ENCODE measurements at places on chromosomes 4 and X. TPM values are rescaled to one million over a fixed set of nuclear protein-coding genes. Genes with fewer than 3 reads are reported as not detected.

GRCh38 chr4:36292556-36293188 lies 11.3 kb downstream of the DTHD1 start:
- no peak for DNase-seq
- no peak overlapping the region for H3K27ac ChIP-seq
- no peaks in the 10 kb centered on the region for H3K27me3 ChIP-seq
- H3K4me1 ChIP-seq, result peaks cover 4% of the 10 kb centered on the region
- H3K36me3 ChIP-seq, result no peaks in the 10 kb centered on the region

DNA sequence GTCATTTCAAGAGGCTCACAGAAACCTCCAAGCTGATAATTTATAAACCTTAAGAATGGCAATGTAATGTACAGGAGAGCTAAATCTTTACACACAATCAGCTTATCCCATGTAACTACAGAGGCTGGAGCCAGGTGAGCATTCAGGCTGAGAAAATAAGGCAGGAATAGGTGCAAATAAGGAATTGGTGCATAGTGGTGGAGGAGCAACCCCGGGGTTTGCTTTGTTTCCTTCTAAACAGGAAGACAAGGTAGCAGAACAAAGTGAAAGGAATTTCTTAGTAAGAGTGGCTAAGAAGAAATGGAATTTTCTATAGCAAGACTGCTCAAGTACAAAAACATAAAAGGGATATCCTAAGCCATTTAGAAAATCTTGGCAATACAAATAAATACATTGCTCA lies 82.4 kb downstream of the NR3C2 start:
- DNase-seq, result no peak
- no peak overlapping the region for H3K4me3 ChIP-seq
- H3K4me1 ChIP-seq, result peaks cover 13% of the 10 kb centered on the region

DNA sequence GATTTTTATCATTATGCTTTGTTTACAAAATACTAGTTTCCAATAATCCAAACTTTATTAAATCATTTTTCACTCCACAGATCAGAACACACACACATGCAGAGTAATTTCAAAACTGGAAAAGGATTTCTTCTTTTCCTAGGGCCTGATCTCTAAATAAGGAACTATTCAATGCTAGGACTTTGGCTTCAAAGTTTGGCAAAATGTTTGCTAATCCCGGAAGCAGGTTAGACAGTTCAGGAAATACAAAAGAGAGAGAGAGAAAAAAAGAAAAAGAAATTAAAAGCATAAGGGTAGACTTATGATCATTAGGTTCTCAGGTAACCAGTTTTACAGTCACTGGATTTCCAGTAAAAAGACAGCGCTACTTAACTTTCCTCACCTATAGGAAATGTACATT lies 211.0 kb downstream of the DCLK2 start:
- no peaks in the 10 kb centered on the region for H3K36me3 ChIP-seq
- H3K27me3 ChIP-seq, result no peaks in the 10 kb centered on the region
- H3K4me1 ChIP-seq, result no peaks in the 10 kb centered on the region
- H3K4me3 ChIP-seq, result no peak overlapping the region
- no peak overlapping the region for H3K27ac ChIP-seq

Gene PFKFB1
- total RNA-seq, result 0.28 TPM

Gene GUCY2F
- 0.09 TPM for total RNA-seq

- H3K4me3 ChIP-seq, result no peak overlapping the region
- H3K4me1 ChIP-seq, result no peaks in the 10 kb centered on the region
- H3K27me3 ChIP-seq, result no peaks in the 10 kb centered on the region
- no peak overlapping the region for H3K27ac ChIP-seq
- peaks cover 33% of the 10 kb centered on the region for H3K36me3 ChIP-seq
Measured at GRCh38 chr4:108636246-108636645, 14.2 kb upstream of the OSTC start.

- no peak overlapping the region for H3K27ac ChIP-seq
- H3K4me1 ChIP-seq, result peaks cover 17% of the 10 kb centered on the region
- peak; percentile 22 for DNase-seq
- no peaks in the 10 kb centered on the region for H3K27me3 ChIP-seq
Measured at GRCh38 chrX:107736781-107737531, 38.6 kb downstream of the TSC22D3 start.

Gene DMRTC1B
- total RNA-seq, result not detected

- no peak overlapping the region for H3K4me3 ChIP-seq
- no peak overlapping the region for H3K27ac ChIP-seq
- peaks cover 8% of the 10 kb centered on the region for H3K4me1 ChIP-seq
- no peak for DNase-seq
Measured at GRCh38 chr4:86036736-86037135, 323.1 kb downstream of the MAPK10 start.

Gene TLR7
- 5.2 TPM for total RNA-seq

- peaks cover 19% of the 10 kb centered on the region for H3K36me3 ChIP-seq
- peaks cover 86% of the 10 kb centered on the region for H3K4me1 ChIP-seq
- H3K27ac ChIP-seq, result peak overlapping the region; percentile 94
- no peaks in the 10 kb centered on the region for H3K27me3 ChIP-seq
Measured at GRCh38 chr4:56979421-56980072, 851 bp downstream of the POLR2B start.

DNA sequence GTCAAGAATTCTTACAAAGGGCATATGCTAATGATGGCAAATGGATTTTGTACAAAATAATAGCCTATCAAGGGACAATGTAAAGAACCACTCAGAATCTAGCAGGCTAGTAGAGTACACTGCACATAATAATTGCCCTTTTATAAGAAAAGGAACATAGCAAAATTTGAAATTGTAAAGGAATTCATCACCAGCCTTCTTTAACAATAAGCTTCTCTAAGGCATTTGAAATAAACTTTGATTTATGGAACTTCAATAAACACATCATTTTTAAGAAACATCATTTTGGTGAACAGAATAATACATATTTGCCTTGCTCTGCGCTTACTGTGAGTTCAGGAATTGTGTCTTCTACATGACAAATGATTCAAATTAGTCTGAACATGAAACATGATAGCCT lies 9.7 kb upstream of the ATP10D start:
- H3K27ac ChIP-seq, result no peak overlapping the region
- DNase-seq, result no peak
- no peak overlapping the region for H3K4me3 ChIP-seq
- no peaks in the 10 kb centered on the region for H3K27me3 ChIP-seq
- H3K4me1 ChIP-seq, result no peaks in the 10 kb centered on the region
- no peaks in the 10 kb centered on the region for H3K36me3 ChIP-seq

Gene PPEF2
- not detected for total RNA-seq

Gene TMEM35A
- total RNA-seq, result 0.54 TPM

Gene ADAM29
- total RNA-seq, result not detected

Gene GPR143
- not detected for total RNA-seq

DNA sequence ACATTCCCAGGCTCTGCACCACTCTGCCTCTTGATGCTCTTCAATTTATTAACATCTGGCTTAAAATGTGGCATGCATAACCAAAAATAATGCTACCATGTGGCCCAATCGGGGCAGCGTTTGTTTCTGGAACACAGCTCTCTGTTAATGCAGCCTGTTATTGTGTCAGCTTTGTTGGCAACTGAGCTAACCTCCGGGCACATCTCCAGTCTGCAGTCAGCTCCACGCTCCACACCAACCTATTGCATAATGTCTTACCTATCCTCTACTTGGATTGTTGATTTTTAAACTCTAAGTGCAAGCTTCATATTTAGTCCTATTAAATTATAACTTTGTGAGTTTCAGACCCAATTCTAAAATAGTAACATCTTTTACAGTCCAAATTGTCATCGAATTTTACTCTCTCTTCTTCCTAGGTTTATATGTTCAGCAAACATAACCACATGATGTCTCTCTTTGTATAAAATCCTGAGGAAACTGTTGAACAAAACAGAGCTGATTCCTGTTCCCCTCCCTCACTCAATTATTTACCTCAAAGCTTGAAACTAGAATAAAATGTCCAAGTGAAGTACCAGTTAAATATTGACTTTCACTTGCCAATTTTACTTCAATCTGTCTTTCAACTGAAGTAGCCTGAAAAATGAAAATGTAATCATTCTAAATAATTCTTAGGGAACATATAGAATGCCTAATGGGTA lies 92.2 kb upstream of the RAPGEF2 start:
- H3K4me3 ChIP-seq, result no peak overlapping the region
- no peaks in the 10 kb centered on the region for H3K27me3 ChIP-seq
